Esophagus squamous epithelium (tissue), 5 donors: ENCODE measurements at places on chromosomes 11 and 22.

GRCh38 chr11:73645972-73646631 is at the start of gene PLEKHB1:
TSS of gene PLEKHB1 (plus strand) at chr11:73646581. CDS start at chr11:73646609, 28 bp downstream.
- no peak for DNase-seq

DNA sequence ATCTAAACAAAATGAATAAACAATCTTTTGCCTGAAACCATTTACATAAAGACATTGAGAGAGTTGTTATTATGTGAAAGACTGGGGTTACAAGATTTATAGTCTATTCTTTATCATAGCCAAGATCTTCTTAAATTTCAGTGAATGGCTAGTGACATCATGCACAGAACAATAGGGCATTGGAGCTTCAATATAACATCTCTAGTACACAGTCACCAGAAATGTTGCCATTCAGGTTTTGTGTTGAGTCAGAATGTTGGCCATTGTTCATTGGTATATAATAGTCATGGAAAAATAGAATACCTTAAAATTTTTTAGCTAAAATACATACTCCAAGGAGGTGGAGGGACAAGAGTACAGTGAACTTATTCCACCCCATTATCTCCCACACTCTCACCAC is 44.3 kb downstream of the SLC5A12 start:
- DNase-seq: no peak

- no peak for DNase-seq
These were observed 51.7 kb upstream of the NUP160 start for GRCh38 chr11:47899801-47900200.

DNA sequence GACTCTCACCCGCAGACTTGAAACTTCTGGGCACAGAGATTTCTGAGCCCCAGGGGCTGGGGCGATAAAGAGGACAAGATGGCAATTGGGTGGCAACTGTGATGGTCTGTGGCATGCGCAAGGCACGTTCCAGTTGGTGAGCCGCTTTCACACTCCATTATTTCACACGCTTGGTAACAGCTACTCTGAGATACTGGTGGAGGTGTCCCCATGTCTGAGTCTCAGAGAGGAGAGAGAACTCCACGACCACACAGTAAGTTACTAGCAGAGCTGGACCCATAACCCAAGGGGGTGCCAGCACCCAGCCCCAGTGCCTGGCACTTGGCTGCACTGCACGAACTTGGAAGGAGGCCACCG is 6.0 kb upstream of the KCNJ4 start:
- DNase-seq: no peak

DNA sequence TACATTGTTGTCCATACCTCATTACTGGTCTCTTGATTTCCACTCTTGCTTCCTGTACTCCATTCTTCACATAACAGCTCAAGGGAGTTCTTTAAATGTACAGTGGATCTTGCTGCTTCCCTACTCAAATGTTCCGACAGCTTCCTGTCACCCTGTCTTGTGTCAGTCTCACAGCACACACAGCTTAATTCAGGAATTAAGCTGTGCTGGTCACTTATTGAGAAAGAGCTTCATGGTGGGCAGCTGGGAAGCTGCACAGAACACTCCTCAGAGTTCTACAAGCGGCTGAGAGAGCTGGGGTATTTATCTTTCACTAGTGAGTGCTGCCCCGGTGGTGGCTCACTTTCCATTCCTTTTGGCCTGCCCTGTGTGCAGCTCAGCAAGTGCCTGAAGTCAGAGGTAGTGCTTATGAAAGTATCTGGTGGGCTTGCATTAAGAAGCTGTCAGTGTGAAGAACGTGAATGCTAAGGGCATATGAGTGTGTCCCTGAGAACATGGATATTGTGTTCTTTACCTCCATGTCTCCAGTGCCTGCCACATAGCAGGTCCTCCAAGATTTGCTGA is 48.7 kb downstream of the KCNQ1OT1 start:
- DNase-seq: no peak

- no peak for DNase-seq
These were observed 158.9 kb downstream of the MYO18B start for GRCh38 chr22:25900880-25901279.

DNA sequence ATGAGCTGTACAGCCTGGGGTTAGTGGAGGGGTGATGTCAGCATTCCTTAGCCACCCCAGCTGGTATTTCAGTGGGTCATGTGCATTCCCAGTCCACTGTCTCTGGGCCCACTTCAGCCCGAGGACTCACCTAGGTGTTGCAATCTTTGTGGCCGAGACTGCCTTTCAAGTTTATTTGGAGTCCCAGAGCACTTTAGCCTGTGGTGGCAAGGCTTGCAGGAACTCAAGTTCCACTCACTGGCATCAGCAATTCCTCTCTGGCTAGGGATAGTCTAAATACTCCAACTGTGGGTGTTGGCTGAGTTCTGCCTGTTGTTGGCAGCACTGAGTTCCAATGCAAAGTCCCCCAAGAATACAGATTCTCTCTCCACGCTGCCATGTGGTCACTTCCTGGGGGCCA is 191.6 kb upstream of the PGR start:
- no peak for DNase-seq

DNA sequence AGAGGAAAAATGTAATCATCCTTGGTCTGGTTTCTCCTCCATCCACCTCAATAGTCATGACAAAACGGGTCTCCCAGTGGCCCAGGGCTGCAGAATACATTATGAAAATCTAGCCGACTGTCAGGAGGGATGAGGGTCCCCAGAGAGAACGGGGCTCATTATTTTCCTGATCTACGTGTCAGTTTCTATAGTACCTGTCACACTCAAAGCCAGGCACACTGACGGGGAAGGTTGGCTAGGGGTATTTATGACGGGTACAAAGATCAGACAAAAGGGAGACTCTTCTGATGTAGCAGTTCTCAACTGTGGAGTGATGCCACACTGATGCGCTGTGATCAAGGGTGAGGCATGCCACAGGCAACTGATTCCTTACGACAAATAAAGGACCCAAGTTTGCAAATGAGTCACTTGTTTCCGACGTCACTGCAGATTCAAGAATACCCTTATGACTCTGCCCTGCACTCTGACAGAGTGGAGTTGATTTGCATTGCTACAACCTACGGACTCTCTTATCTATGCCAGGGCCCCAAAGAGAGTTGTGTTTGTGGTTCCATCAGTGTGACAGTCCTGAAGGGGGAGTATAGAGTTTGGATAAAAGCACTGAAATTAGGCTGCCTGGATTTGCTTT is 188.2 kb upstream of the TBCEL start:
- no peak for DNase-seq

DNA sequence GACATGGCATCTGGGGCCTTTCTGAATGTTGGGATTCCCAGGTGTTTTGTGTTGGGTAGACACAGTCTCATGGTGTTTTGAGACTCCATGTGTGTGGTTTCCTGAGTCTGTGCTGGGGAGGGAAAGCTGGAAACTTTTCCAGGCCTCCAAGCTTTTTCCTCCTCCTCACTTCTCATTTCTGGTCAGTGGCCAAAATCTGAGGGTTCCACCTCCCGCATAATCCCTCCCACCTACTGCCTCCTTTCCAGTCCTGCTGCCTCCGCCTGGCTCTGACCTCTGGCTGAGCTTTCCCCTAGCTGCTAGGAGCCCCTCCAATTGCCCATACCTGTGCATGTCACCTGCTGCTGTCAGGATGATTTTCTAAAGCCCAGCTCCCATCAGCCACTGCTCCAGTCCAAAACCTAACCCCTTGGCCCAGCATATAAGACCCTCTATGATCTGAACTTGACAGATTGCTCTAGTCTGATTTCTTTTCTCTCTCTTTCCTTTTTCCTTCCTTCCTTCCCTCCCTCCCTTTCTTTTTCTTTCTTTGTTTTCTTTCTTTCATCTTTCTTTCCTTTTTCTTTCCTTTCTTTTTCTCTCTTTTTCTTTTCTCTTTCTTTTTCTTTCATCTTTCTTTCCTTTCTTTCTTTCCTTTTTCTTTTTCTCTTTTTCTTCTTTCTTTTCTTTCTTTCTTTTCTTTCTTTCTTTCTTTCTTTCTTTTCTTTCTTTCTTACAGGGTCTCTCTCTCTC is 51.4 kb upstream of the NECTIN1 start:
- no peak for DNase-seq

- DNase-seq: no peak
These were observed 1995.6 kb upstream of the RAG2 start for GRCh38 chr11:38593649-38594048.

- no peak for DNase-seq
These were observed 3.7 kb upstream of the RANGAP1 start for GRCh38 chr22:41289671-41290070.

GRCh38 chr11:66006891-66007176 is 4.5 kb downstream of the BANF1 start:
- DNase-seq: no peak

GRCh38 chr11:110301032-110301431 is 4.6 kb upstream of the RDX start:
- DNase-seq: no peak

DNA sequence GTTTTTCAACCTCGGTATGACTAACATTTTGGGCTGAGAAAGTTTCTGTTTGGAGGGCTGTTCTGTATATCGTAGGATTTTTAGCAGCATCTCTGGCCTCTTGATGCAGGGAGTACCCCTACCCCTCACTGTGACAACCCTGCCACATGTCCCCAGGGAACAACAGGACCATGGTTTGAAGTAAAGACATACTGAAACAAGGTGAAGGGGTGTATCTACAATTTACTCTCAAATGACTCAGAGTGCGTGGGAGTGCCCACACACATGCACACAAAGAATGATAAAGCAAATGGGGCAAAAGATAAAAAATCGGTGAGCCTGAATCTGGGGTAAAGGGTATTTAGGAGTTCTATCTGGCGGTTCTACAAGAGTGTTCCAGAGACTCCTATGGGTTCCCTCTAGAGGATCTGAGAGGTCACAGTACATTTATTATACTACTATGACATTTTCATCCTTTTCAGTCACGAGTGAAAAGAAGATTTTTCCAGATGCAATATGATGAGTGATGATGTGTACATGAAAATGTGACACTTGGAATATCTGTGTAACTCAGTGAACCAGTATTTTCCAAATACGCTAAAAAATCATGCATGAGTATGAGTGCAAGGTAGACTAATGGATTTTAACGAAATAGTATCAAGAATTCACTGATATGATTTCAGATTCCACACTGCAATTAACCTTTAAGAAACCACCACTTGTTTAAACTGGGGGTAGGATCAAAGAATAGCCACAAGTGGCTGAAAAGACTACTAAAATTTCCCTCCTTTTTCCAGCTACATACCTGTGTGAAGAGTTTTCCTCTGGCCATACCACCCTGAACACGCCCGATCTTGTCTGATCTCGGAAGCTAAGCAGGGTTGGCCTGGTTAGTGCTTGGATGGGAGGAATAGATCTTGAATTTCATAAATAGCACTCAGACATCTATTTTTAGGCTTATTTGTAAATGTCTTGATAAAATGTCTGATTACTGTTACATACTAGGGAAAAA is 56.3 kb upstream of the YPEL1 start:
- DNase-seq: no peak

- no peak for DNase-seq
These were observed 37.0 kb downstream of the SLC36A4 start for GRCh38 chr11:93160808-93161207.

DNA sequence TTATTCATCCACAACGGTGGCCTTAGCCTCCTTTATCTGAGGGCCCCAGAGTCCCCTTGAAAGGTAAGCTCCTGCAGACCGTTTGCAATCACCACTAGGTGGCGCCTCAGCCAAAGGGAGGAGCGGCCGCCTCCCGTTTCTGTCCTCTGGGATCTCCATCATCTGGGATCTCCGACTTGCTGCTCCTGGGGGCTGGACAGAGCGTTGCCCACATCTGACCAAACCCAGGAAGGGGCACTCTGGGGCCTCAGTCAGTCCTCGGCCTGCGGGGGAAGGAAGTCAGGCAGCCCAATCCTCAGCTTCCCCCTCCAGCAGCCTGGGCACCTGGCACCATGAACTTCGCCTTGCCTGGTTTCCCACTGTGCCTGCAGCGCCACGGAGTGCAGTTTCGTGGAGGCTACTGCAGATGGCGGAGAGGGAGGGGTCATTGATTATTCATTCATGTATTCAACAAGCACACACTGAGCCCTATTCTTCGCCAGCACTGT is 23.5 kb downstream of the TP53I11 start:
- DNase-seq: no peak
